Stimulated activated CD8-positive, alpha-beta memory T cell treated with anti-CD3 and anti-CD28 coated beads, Interleukin-7, amount 100 ng/mL, for 48 hours (primary cell): ENCODE measurements at places on chromosomes 5 and 9.
A peak's percentile ranks its signal among the peaks of the same experiment; 100 is the strongest.

- no peak for DNase-seq
Observed at GRCh38 chr5:77131361-77131760, 44.3 kb upstream of the ZBED3 start.

DNA sequence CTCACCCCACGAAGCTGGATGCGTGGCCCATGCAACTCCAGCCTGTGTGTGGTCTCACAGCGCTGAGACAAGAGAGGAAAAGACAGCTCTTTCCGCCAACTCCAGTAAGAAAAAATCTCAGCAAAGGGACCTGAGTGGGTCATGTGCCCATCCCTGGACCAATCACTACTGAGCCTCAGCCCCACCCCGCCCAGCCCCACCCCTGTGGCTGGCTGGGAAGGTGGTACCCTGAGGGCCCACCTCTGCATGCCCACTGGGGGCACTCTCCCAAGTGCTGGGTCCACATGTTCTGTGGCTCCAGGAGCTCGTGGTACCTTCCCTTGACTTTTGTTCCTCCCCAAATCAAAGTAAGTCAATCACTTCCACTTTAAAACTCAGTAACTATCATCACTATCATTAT lies 105.1 kb upstream of the SMIM23 start:
- DNase-seq, result no peak

- DNase-seq, result no peak
Observed at GRCh38 chr9:125906144-125906543, 159.0 kb downstream of the PBX3 start.

DNA sequence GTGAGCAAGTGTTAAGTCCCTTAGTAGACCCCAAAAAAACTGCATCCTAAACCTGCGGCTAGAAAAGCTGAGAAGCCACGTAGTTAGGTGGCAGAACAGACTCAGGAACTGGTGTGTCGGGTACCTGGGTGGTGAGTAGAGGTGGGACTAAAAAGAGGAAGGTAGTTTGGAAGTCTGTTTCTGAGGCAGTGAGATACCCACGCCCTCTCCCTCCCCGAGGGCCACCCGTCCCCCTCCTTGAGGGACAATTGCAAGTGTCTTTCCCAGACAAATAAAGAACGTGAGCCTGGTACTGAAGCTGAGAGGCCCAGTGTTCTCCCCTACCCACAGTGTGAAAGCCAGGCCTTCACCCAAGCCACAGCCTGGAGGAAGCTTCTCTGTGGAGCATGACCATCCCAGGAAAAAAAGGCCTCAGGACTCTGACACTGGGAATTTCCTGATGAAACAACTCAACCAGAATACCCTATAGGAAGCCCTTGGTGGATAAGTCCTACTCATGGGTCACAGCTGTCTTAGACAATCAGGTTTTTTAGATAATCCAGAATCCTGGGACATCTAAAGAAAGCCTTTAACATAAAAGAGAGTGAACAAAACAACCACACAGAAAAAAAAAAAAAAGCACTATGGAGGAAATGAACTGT lies 7.0 kb upstream of the CD74 start:
- no peak for DNase-seq

GRCh38 chr5:83744821-83745220 lies 24.2 kb upstream of the HAPLN1 start:
- no peak for DNase-seq

- DNase-seq, result no peak
Observed at GRCh38 chr9:116149844-116150243, 3.7 kb upstream of the PAPPA start.

GRCh38 chr5:8363138-8363537 lies 494.2 kb downstream of the MTRR start:
- DNase-seq, result no peak

- DNase-seq, result no peak
Observed at GRCh38 chr5:137757634-137758033, 3.5 kb upstream of the HNRNPA0 start.

- no peak for DNase-seq
Observed at GRCh38 chr5:80953587-80953986, 6.6 kb upstream of the RASGRF2 start.

DNA sequence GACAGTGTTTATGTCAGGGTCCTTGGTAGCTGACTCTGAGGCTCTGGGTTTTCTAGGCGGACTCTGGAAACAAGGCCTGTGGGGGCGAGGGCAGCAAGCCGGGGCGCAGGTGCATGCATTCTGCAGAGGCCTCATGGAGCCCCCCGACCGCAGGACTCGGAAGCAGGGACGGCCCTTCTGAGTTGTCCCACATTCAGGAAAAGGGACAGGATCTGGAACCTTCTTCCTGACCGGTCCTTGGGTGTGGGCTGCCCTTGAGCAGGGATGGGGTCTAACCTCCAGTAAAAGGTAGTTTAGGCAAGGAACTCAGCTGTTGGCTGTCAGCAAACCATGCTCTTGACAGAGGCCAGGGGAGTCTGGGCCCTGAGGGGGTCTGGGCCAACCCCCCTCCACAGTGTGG lies 7.4 kb upstream of the COL5A1 start:
- DNase-seq, result no peak

- no peak for DNase-seq
Observed at GRCh38 chr9:97970165-97970564, 13.0 kb upstream of the ANP32B start.

- DNase-seq, result peak; percentile 86
Observed at GRCh38 chr9:129888293-129889121, 53.2 kb downstream of the USP20 start.

DNA sequence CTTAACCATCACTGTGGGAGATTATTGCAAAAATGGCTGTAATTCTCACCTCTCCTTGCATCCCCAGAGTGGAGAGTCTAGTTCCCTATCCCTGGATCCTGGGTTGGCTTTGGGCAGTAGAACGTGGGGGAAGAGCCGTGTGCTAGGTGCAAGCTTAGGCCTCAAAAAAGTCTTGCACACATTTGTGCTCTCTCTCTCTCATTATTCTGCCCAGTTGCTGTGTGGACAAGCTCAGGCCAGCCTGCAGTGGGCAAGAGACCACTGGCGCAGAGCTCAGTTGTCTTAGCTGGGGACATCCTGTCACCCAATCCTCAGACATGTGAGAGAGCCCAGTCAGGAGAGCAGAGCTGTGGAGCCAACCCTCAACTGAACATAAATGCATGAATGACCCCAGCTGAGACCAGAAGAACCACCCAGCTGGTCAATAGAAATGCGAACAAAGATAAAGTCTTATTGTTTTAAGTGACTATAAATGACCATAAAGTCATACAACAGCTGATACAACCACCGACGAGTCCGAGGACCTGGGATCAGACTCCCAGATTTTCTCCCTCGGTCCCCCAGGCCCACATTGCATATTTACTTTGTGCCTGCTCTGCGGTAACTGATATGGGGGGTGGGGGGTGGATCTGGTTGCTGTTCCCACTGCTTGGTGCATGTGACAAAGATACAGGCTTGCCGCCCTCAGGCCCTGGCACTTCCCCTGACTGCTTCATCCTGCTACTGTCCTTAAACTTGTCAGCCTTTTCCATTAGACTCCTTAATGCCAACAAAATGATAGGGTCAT lies 166.4 kb upstream of the MVB12B start:
- DNase-seq, result no peak

DNA sequence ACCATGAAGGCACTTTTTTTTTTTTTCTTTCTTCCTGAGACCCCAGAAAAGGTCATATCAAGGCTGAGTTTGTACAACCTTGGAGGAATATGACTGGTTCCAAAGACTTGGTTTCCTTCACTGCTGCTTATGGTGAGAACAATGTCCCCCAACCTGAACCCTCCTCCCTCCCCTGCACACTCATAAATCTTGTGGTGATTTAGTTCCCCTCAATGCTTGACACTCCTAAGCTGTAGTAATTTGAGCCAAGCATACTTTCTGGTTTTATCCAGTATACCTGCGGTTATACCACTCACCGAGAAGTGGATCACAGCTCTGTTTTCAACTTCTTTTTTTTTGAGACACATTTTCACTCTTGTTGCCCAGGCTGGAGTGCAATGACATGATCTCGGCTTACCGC lies 149.9 kb upstream of the KLF4 start:
- DNase-seq, result no peak

- DNase-seq, result no peak
Observed at GRCh38 chr9:21016701-21017491, 14.5 kb downstream of the HACD4 start.

- no peak for DNase-seq
Observed at GRCh38 chr5:33049842-33050241, 338.7 kb downstream of the NPR3 start.

DNA sequence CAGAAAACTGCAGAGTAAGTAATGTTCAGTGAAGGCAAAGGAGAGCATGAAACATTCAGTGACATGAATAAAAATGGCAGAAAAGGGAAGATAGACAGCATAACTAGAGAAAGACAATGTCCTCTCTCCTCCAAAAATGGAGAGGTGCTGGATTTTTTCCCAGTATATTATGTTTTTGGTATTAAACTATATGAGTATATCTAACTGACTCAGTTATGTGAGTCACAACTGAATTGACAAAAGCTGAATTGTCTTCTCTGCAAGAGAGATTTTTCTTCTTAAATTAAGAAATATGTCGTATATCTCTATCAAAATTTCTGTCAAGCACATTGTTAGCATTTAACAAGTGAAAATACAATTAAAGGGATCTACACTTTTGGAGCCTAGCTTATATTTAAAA lies 375.1 kb downstream of the CHSY3 start:
- DNase-seq, result no peak

- DNase-seq, result no peak
Observed at GRCh38 chr9:137977571-137978261, 100.1 kb downstream of the CACNA1B start.

DNA sequence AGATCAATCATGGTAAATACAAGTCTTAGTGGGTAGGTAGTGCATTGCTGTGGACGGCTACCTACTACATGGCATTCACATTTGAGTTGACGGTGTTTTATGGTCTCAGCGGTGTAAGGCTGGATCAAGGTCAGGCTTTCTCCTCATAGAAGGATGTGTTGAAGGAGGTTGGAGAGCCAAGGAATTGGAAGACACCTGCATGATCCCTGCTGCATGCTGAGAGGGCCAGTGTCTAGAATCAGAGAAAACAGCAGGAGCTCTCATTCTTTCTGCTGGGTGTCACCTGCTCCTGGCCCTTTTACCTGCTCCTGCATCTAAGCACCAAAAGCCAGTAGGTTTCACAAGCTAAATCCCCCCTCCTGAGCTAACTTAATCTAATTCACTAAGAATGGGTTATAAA lies 88.2 kb downstream of the RGS7BP start:
- DNase-seq, result no peak

- no peak for DNase-seq
Observed at GRCh38 chr9:99411068-99411467, 189.0 kb downstream of the SEC61B start.

- DNase-seq, result no peak
Observed at GRCh38 chr5:143213231-143213850, 190.1 kb downstream of the NR3C1 start.

DNA sequence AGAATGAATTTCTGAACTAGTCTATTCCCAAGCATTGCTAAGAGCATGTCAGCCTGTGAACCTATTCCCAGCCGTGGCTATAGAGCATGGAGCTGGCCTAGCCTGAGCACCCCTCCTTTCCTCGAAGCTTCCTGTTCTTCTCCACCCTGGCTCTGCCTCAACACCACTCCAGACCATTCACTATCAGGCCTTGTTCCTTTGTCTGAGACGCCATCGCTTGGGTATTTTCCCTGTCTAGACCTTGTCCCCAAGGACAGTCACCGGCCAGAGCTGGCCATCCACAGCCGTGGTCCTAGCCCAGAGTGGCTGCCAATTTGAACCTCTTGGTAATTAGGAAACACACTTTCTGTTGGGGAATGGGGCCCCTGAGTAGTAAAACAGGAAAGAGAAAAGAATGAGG lies 105.8 kb downstream of the LIFR start:
- no peak for DNase-seq

DNA sequence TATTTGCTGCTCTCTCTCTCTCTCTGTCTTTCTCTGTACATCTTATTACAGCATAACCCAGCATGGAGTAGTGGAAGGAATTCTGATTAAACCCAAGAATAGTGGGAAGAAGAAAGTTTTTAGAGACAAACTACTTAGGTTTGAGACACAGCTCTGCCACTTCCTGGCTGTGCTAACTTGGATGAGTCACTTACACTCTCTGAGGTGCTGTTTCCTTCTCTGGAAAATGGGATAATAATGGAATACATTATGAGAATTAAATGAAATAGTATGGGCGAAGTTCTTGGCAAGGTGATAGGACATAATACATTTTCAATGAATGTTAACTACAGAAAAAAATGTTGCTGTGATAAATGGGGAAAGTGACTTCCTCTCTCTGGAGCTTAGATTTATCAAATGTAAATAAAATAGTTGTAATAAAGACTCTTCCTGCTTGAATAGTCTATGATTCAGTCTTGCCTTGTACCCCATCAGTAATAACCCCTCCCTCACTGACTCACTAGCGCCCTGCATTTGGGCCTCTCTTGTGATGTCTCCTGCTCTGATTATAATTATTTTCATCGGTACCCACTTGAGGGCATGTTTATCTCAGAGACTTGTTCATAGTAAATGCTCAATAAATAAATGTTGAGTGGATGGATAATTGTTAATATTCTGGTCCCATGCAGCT lies 27.6 kb downstream of the KIF4B start:
- no peak for DNase-seq

DNA sequence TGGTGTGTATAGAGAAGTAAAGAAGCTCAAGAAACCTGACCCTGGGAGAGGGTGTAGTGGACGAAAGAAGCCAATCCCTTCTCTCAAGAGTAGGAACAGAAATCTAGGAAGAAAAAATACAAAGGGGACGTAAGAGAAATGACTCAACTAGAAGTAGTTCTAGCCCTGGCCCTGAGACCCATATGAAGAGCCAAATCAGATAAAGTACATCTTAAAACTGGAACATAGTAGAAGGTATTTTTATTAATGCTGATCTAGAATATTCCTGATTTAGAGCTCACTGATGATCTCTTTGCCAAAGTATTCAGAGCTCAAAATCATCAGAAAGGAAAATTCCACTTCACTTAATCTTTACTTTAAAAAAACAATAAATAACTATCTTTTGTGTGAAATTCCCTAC lies 184.8 kb downstream of the MLLT3 start:
- DNase-seq, result no peak

DNA sequence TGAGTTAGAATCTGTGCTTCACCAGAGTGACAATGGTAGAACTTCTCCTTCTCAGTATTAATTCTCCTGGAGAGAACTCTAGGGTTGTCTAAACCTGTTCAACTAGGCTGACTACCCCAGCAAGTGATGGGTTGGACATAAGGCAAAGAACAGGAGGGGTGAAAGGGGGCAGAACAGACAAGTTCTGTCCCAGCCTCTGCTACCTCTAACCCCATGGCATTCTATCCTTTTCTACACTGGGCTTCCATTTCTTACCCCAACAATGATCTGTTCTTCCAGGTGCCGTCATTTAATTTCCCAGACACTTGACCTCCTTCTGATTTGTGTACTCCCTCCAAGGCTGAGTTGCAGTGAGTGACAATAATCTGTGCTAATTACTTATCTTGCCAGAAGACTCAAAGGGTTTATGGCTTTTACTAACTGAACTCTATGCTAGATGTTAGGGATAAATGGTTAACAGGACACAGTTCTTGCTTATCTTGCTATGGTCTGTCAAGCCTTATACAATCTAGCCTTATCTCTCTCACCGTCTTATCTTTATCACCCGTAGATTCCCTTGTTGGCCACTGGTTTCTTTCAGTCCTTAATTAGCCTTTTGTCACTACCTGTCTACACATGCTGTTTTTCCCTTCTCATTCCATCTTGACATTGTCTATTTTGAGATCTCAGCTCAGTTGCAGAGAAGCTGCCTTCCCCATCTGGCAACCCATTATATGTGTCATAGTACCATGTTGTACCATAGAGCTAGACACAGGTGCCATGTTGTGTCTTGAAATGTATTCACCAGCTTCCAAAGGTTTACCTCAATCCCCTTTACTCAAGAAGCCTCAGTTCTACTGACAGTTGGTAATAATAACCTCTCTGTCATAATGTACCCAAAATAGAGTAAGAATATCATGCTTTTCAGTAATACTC lies 10.0 kb upstream of the MATR3 start:
- DNase-seq, result no peak
